Stimulated activated CD8-positive, alpha-beta memory T cell treated with anti-CD3 and anti-CD28 coated beads, Interleukin-7, amount 100 ng/mL, for 4 hours (primary cell): ENCODE measurements at places on chromosomes 3 and 15.

DNA sequence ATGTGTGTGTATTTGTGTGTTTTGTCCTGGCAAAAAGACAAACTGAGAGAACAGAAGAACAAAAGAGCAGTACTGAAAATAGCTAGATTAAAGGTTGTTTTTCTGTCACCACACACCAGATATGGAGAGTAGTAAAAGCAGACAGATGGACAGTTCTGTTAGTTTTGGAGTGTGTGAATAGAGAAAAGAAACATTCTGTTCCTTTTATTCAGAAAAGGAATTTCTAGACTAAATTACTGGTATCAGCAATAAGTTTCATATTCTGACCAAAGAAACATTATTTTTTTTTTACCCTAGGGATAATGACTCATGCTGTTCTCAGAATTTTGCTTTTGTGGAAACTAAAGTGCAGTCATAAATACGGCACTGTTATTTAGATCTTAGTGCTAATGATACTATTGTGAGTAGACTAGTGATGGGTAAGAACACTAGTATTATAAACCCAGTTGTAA lies 32.9 kb downstream of the PIK3CA start:
- no peak for DNase-seq

DNA sequence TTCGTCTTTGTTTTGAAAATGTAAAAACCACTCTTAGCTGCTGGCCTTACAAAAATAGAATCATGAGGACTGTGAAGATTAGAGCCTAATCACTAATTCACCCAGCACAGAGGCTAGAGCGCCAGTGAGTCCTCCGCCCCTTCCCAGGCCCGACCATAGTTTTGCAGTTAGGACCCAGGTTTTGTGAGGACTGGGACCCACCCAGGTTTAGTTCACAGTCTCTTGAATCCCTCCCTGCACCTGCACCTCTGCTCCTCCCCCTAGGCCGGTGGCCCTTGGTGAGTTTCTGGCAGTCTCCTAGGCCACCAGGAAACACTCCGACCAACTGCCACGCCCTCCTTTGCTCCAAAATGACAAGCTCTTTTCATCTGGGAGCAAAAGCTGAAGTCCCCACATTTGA lies 136.0 kb upstream of the CCDC54 start:
- DNase-seq, result no peak

- no peak for DNase-seq
These were observed 6.1 kb downstream of the CYP1A2 start for GRCh38 chr15:74754593-74755215.

GRCh38 chr3:140899363-140899762 lies 42.3 kb upstream of the SLC25A36 start:
- DNase-seq, result no peak

DNA sequence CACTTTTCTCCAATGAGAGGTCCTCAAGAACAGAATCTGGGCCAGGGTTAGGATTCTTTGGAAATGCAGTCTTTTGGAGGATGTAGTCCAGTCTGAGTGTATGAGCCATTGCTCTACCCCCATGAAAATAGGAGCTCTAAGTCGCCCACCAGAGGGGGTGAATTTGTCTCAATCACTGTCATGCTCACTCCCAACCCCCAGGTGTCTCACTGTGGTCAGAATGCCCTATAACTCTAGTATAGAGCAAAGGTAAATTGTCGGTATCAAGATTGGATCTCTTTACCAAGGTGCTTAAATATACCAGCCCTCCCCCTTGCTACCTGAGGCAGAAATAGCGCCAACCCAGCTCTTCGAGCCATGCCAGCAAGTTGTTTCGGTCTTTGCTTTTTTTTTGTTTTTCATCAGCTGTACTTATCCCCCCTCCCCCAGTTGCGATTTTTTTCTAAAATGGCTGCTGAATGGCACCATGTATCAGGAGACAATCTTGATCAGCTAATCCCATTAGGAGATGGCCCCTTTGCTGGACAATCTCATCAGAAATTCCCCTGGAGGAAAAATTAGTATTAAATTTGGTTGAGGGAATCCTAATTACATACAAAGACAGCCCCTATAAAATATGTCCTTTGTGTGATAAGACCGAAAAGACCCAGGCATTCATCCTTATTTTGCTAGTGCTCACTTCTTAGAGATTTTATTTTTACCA lies 130.7 kb downstream of the EBLN2 start:
- no peak for DNase-seq
